Neural crest cell (in vitro differentiated cells): ENCODE measurements at places on chromosomes 16 and 17.

DNA sequence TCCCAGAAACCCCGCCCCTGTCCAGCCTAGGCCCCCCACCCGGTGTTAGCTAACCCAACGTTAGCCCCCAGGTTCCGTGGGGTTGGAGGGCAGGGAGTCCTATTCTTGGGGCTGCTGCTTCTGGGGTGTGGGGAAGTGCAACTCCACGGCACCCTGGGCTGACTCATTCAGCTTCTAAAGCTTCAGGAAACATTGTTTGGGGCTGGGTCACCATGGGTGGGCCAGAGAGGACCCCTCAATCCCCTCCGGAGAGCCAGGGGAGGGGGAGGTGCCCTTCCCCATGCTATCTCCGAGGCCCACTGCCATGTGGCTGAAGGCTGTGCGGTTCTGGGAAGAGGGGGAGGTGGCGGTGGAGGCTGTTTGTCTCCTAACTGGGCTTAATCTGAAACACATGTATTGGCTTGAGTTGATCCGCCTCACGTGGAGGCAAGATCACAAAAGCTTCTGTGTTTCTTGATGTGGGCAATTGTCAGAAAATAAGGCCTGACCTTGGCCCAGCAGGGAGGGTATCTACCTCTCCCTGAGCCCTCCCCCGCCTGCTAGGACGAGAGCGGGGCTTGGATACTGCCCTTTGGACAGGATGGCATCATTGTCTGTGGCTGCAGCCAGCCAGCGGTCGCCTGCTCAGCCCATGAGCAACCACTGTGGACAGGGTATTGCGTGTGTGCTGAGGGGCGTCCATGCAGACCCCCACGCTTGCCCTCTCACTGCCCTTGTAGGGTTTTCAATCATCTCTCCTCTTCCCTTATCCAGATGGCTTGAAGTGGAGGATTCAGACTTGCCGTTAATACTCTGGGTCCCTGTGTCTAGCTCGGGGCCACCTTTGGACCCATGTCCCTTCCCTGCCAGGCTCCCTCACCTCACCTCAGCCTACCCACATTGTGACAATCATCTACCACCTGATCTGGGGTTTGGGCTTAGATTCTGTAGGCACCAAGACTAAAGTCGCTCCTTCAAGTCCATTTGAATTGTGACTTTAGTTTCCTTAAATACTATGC lies 1.3 kb downstream of the SERPINF1 start:
- no peak for DNase-seq

- DNase-seq, result no peak
These were observed 12.8 kb downstream of the FAM20A start for GRCh38 chr17:68588362-68588761.

DNA sequence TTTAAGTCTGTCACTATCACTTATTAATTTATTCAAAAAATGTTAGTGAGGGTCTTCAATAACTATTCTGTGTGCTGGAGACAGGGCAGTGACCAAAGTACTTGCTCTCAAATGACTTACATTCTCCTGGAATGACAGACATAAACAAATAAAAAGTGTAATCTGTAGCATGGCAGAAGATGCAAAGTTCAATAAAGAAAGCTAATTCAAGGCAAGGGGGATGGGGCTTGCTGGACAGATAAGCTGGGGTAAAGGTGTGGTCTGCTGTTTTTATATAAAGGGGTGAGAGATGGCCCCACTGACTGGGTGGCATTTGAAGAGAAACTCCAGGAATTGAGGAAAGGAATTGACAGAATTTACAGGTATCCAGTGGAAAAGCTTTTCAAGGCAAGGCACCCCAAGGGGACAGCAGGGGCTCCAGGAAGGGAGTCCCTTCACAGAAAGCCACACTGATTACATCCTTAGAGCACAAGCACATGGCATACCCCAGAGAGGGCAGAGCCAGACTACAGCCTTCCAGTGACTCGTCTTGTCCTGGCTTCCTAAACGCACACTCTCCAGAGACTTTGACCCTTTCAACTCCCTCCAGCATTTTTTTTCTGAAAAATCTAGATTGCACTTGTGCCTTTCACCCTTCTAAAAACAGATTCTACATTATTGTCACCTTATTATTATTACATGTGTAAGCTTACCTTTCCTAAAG lies 123.7 kb upstream of the HS3ST3A1 start:
- no peak for DNase-seq

DNA sequence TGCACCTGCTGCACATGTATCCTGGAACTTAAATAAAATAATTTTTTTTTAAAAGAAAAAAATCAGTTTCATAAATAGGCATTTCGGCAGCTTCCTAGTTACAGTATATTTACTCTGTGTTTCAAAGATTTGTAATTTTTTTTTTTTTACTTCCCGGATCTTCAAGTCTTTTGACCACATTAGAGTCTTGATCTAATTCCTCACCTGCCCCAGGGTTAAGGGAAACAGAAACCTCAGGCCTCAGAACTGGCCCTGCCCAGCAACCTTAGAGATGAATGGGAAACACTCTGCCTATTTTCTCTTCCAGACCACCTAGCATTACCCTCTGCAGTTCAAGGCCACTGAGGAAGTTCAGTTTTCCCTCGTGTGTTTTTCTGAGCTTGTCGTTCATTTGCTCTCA lies 304.0 kb downstream of the MAF start:
- no peak for DNase-seq

DNA sequence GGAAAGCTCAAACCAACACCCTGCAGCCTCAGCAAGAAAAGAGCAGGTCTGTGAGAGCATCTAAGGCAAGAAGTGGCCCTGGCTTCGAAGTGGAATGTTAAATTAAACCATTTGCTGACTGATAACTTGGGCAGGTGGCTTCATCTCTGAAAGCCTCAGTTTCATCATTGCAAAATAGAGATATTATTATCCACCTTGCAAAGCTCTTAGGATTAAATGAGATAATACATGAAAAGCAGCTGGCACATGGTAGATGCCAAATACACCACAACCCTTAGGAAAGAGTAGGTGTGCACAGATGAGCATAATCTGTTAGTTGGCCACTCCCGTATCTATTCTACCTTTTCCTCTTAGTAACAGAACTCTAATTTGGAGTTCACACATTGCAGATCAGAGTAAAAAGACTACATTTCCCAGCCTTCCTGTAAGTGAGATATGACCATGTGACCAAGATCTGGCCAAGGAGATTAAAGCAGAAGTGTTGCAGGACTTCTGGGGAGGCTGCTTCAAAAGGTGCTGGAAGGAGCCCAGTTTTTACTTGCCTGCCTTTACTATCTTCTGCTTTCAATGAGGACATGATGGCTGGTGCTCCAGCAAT lies 288.7 kb downstream of the SOX9 start:
- no peak for DNase-seq

GRCh38 chr17:57803021-57803420 lies 46.8 kb downstream of the MRPS23 start:
- DNase-seq, result peak; percentile 35

- no peak for DNase-seq
These were observed 163.4 kb downstream of the SHISA9 start for GRCh38 chr16:13064821-13065220.

DNA sequence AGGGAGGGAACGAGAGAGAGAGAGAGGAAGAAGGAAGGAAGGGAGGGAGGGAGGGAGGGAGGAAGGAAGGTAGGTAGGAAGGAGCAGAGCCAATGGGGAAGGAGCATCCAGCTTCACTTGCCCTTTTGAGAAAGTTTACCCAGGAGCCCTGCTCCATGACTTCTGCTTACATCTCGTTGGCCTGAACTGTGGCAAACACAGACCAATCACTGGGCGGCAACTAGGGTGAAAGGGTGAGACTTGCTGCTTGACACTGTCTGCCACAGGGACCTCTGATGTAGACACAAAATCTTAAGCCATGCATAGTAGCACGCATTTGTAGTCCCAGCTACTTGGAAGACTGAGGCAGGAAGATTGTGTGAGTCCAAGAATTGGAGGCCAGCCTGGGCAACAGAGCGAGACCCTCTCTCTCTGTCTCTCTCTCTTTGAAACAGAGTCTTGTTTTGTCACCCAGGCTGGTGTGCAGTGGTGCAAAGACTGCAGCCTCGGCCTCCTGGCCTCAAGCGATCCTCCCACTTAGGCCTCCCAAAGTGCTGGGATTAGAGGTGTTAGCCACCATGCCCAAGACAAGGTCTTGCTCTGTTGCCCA lies 19.5 kb upstream of the TUBG2 start:
- DNase-seq, result no peak

DNA sequence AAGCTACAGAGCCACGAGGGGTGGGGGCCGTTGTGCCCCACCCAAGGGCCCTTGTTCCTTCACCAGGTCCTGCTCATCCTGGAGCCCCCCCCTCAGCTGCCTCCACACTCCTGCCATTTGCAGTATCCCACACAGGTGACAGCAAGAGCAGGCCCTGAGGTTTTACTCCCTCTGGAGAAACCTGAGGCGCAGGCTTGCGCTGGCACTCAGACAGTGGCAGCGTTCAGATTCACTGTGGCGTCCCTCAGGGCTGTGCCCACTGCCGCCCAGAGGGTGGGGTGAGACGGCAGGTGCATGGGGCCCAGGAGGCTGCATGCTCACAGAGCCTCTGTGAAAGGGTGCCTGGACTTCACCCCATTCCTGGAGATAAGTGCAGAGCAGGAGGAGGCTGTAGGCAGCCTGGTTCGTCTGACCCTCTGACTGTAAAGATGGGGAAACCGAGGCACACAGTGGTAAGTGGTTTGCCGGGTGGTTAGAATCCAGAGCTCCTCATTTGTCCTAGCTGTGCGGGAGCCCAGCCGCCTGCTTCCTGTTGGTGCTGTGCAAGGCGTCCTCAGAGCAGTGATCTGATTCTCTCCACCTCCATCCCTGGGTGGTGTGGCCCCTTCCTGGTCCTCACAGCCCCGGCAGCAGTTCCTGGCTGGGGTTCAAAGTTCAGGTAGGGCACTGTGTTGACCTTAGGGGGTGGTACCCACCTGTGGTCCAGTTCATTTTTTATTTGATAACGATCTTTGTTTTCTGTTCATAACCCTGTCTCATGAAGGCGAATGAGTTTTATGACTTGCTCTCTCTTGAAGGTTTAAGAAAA lies 1.6 kb downstream of the SPIRE2 start:
- no peak for DNase-seq

GRCh38 chr16:66416136-66416535 lies 11.0 kb upstream of the BEAN1 start:
- no peak for DNase-seq

- no peak for DNase-seq
These were observed 2.2 kb upstream of the FZD2 start for GRCh38 chr17:44555099-44555498.

DNA sequence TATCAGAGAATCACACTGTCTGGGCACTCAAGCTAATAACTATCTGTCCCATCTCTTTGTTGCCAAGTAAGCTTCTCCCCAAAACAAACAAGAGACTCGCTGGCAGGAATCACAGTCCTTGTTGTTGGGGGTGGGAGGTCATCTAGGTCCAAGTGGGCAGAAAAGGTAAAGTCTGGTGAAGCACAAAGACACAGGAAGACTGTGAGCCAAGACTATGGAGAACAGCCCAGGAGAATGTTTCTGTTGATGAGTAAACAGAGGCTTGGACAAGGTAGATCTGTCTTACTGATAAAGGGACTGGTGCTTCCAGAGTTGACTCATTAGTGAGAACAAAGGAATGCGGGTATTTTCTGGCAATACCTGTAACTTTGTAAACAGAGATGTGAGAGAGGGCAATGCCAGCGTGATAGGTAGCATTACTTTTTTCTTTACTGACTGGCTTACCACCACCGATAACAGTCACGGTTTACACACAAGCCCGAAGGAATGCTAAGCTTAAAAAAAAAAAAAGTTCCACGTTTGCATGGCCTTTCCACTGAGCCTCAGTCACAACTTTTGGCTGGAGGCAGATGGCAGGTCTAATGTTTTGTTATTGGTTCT lies 11.5 kb upstream of the MMD start:
- no peak for DNase-seq

- DNase-seq, result peak; percentile 70
These were observed 11.5 kb upstream of the PITPNA start for GRCh38 chr17:1573932-1574696.

DNA sequence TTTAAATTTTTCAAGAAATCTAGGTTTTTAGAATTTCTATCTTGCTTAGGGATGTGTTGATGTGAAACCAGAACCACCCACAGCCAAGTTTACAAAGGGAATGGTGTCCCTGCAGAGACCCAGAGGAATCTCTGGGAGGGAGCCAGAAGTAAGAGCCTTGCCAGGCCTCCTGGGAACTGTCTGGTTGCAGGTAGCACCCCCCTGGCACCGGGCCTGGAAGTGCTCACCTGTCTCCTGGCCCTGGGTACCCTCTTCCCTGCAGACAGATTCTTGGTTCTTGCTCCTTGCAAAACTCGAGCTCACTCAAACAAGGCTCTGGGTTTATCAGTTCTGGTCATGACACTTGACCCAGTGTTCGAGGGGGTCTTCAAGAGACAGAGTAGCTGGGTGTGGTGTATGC lies 24.6 kb upstream of the ZFP90 start:
- no peak for DNase-seq

DNA sequence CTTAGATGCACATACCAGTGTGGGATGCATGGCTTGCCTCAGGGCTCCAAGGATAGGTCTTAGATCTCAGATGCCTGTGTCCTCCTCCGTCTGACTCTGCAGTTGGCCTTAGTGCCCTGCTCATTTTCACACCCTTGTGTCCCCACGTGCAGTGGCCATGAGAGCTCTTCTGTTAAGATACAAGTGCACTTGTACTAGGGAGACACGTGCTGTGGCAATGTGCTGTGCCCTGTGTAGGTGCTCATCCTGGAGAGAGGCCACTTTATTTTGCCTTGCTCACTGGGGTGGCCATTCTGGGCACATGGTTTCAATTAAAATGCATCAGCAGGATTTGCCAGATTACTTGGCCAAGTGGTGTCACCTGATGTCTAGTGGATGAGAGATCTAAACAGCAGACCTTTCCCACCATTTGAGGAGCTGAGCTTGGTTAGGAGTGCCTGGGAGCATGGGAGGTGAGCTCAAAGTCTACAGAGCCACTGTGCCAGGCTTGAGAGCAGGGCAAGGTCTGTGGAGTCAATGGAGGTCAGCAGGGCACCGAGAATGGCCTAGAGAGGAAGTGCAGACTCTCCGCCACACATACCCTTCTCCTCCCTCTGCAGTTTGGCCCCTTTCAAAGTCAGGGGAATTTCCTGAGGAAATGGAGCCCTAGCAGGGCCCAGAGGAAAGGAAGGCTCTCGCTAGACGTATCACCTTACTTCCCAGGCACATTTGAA lies 25.2 kb upstream of the SMPD3 start:
- DNase-seq, result no peak
